NCI-H510A (cell line): ENCODE measurements at places on chromosomes 2 and 18.

DNA sequence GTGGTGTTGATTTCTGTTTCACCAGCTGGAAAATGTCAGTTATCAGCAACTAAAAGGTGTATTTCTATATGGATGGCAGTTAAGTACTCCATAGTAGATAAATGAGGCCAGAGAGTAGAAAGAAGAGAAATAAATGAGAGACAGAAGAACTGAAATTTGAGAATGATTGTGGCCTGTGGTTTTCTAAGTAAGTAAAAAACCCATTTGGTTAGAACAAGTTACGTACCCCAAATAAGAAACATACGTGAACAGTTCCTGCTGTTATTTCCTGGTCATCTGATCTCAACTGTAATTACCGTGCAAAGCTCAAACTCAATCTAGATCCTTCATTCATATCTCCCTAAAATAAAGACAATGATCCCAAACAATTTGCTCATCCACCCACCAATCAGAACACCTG, 181.3 kb downstream of the PID1 start:
- DNase-seq: no peak

- DNase-seq: no peak
These were observed 16.9 kb downstream of the RAB31 start for GRCh38 chr18:9724797-9725585.

GRCh38 chr2:127194447-127194846, 25.7 kb downstream of the CYP27C1 start:
- no peak for DNase-seq

DNA sequence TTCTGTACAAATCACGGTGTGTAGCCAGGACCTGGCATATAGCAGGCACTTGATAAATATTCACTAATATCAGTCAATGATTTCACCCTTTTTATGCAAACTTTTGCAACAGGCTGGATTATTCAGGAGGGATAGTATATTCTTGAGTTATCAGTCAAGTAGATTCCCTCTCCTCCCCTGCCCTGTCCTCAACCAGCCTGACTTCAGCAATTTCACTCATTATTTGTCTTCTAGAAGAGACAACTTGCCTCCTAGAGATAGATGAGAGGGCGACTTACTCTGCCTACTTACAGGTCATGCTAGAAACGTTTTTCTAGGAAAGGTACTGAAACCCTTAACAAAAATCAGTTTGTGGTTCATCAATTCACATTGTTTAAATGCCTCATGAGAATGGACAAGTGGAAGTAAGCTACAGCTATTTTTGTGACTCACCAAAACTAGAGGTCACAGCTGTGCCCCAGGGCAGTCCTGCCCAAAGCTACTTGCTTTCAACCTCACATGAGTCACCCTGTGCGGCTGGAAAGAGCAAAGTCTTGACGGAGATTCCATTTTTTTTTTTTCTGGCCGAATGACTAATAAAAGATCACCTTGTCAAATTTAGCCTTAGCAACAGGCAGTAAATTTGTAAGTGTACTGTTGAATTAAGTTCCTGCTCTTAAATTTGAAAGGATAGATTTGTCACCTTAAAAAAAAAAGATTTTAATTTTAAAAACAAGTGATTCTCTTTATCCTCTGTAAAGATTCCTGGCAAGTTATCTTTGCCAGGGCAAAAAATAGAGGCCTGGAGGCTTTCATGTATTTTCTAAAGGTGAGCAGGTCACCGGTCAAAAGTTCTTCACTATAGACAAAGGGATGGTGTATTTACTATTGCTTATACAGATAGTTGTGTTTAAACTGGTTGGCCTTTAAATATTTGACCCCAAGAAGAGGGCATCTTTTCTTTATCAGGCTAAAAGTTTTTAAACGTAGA, 109.0 kb upstream of the SLC35G4 start:
- DNase-seq: no peak

DNA sequence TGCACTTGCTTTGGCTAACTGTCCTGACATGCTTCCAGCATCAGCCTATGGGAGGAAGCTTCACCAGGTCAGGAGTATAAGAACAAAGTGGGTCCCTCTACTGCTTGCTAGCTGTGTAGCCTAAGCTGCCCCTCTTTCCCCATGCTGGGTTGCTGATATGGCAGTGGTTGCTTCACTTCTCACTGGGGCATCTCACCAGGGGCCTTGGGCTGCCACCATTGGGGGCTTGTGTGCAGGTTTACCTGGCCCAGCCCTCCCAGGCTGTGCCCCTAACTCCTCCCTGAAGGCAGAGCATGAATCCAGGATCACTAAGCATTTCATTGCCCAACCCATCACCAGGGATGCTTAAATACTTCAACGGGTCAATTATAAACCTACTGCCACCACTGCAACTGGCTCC, 817.1 kb upstream of the TMEFF2 start:
- no peak for DNase-seq

GRCh38 chr2:65974067-65974723, 460.7 kb upstream of the MEIS1 start:
- DNase-seq: no peak

GRCh38 chr2:232615339-232615738, 18.1 kb upstream of the EFHD1 start:
- DNase-seq: no peak

DNA sequence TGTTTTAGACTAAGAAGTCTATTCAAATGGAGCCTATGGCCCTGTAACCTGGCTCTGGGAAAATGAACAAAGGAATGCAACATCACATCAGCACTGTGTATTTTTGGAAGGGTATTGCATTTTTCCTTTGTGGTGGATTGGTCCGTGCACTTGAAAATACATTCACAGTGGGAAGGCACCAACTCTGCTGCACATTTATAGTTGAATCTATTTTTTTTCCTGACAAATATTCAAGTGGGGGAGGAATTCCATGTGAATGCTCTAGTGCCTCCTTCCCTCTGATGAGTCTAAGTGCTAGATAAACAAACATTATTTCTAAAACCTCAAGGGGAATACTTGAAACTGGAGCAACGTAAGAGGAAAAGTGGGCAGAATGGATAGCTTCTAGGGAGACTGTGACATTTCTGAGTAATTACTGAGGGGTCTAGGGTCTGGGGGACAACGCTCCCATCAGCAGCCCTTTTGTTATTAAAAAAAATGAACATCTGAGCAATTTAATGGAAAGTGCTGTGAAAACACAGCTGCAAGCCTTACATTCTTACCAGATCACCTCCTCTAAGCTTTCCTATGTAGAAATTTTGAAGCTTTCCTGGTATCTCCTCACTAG, 208.2 kb downstream of the SLC8A1 start:
- no peak for DNase-seq

DNA sequence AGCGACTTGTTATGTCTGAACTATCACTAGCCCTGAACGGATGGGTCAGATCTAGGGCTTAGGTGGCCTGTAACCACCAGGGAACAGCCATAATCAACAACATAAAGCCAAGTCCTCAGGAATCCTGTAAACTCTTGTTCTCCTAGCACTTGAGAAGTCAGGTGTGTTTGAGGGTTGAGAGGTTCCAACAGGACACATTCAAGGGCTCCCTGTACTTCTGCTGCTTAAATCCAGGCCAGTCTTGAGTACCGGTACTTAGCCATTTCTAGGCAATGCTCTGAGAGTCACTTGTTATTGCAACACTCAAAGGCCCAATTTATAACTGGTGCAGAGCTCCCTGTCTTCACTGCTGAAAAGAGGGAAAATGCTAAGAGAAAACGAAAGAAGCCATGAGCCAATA, 21.6 kb upstream of the SLC40A1 start:
- no peak for DNase-seq
